Right ventricle myocardium inferior (tissue), 1 donor: ENCODE measurements at places on chromosomes 6 and 20. TPM values are rescaled to one million over a fixed set of nuclear protein-coding genes. Genes with fewer than 3 reads are reported as not detected.

GRCh38 chr6:118316796-118317384, 231.2 kb upstream of the PLN start:
- DNase-seq, result no peak

GRCh38 chr6:52330470-52330869, 31.5 kb upstream of the PAQR8 start:
- DNase-seq, result no peak

MYO6 gene
- total RNA-seq, result 4.7 TPM

ATP6V1G2 gene
- total RNA-seq, result 2.2 TPM
